Kasumi-1 (cell line): ENCODE measurements at places on chromosomes 5 and 9.
A peak's percentile ranks its signal among the peaks of the same experiment; 100 is the strongest.

DNA sequence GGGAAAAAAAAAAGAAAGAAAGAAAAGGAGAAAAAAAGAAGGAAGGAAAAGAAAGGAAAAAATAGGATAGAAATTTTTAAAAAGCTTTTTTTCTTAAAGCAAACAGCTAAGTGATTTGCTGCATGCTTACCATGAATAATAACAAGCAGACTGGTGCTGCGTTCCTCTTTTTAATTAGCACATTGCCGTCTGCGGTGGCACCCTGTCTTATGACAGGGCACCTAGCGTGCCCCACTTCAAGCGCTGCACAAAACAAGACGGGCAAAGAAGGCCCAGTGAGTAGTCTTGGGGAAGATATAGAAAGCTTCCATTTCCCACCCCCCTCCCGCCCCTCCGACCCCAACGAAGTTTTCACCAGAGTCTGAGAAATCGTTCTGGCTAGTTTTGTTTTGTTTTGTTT, 513.9 kb downstream of the ZNF608 start:
- no peak for DNase-seq

GRCh38 chr5:134738133-134738962, at the start of gene CAMLG:
Gene CAMLG, plus strand, starts transcription at chr5:134738548. Its CDS starts 73 bp downstream, at chr5:134738621.
- DNase-seq = peak; percentile 94

DNA sequence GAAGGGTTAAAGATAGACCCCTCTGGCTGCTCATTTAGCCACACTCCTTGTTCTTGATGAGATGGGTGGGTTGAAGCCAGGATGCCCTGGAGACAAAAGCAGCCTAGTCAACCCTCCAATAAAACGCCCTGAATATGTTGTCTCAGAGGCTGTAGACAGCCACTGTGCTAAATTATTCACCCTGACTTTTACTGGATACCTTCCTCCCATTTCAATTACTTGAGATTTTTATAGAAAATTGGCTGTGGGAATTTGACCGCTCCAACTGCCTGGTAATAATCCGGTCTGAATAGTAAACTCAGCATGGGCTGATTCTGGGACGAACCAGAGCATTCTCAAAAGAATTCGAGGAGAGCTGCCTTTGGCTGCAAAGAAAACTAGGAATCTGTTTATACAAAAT, 104.2 kb downstream of the SNX18 start:
- no peak for DNase-seq

- DNase-seq = no peak
These were observed 438.5 kb downstream of the MED10 start for GRCh38 chr5:5939759-5940370.

- no peak for DNase-seq
These were observed 30.2 kb downstream of the CDHR2 start for GRCh38 chr5:176579323-176579722.

GRCh38 chr9:34413231-34413852, 36.6 kb upstream of the MYORG start:
- peak; percentile 30 for DNase-seq

DNA sequence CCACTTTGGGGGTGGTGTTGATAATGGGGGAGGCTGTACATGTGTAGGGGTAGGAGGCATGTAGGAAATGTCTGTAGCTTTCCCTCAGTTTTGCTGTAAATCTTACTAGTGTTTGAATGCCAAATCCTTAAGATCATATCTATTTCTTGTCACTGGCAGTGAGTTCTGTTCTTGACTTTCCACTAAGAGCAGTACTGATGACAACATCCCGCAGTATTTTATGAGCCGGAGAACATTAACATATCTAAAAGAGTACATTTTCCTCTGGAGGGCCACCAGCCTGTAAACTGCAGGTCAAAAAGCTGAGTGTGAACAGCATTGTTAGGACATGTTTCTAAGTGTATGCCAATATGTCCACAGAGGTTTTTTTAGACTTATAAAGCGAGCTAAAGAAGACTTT, 2.5 kb upstream of the HSPB3 start:
- DNase-seq = no peak

GRCh38 chr9:137139468-137140150, 655 bp downstream of the GRIN1 start:
- DNase-seq = no peak

DNA sequence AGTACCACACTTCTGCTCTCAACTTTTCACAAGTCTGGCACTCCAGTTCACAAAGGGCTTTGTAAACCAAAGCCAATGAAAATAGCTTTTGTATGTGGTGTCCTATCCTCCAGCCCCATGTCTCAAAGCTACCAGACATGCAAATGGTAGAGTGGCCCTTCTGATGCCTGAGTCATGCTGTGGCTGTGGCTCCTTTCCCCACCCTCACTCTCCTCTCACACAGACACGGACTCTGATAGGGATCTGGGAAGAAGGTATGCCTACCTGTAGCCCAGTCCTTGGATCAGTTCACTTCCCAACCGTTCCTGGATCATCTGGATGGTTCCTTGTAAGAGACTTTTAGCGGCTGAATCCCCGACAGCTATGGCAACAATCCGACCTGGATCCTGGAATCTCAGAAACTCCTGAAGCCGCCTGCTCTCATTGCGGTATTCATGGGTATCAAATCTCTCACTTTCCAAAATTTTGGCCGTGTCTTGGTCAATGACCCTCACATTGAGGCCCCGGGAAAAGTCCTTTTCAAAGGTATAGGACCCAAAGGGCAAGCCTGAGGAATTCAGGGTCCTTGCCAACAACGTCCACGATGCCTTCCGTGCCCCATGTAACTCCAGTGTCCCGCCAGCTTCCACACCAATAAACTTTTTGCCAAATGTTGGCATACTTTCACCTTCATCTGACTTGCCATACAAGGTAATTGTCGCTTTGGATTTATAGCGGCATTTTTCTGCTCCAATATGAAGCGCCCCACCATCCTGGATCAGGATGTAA, 23.4 kb downstream of the CEMIP2 start:
- no peak for DNase-seq

DNA sequence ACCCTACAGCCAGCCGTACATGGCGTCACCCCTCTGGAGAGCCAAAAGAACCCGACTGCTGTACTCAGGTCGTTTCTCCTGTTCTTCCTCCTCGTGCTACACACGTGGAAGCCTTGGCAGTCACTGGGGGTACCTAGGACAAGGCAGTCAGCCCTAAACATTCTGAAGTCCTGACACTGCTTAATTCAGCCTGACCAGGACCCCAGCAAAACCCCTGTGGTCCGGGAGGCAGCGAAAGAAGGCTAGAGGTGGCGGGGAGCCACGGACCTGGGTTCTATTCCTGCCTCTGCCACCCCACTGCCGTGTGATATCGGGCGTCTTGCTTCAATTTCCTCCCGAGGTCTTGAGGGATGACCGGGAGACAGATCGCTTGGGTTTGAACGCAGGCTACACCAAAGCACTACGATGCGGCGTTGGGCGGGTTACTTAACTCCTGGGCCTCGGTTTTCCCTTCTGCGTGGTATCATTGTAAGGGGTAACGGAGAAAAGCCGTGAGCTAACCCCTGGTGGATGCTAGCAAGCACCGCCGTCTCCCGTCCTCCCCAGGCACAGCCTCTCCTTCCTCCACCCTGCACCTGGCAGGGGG, 429 bp upstream of the ARL10 start:
- DNase-seq = no peak
